ENCODE measurements at places on chromosomes 13 and 19.

DNA sequence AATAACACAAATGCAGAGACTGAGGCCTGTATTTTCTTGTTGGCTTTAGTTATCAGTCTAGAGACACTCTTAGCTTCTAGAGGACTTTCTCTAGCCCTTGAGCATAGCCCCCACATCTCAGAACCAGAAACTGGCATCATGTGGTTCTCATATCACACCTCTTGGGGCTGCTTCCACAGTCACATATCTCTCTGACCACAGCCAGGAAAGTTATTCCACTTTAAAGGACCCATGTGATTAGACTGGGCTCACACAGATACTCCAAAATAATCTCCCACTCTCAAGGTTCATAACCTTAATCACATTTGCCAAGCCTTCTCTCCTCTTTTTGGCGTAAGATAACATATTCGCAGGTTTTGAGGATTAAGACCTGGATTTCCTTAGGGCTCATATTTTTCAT lies 846.9 kb upstream of the MIR17HG start:
- no peak for DNase-seq

- no peak for DNase-seq
Measured at GRCh38 chr19:56083668-56084067, 37.4 kb downstream of the ZNF787 start.

DNA sequence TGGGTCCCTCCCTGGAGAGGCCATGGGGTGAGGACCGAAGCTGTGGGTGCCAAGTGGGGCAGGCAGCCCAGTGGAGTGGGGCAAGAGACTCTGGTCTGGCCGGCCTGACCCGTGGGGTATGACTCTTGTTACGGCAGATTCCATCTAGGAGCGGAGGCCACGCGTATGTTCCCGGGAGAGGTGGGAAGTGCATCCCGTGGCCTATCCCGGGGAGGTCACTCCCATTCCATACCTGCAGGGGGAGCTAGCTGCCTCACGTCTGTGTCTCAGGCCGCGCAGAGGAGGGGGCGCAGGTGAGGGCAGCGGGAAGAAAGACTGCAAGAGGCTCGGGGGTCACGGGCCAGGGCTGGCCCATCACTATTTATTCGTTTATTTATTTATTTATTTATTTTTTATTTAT lies 4.9 kb downstream of the CSNK1G2 start:
- peak; percentile 34 for DNase-seq

DNA sequence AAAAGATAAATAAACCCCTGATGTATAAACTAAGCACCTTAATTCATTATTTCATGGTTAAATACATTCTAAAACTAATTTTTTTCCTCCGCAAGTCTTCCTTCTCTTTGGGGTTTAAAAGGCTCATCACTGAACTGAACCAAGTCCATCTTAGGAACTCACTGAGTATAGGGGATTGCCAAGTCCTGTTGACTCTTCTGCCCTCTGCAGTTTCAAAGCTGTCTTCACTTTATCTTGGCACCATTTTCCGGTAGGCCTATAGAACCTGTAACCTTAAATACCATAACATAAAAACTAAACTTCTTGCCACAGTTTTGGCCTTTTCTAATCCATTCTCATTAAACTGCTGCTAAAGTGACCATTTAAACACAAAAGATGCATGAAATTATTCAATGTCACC lies 66.5 kb upstream of the USPL1 start:
- DNase-seq: no peak

DNA sequence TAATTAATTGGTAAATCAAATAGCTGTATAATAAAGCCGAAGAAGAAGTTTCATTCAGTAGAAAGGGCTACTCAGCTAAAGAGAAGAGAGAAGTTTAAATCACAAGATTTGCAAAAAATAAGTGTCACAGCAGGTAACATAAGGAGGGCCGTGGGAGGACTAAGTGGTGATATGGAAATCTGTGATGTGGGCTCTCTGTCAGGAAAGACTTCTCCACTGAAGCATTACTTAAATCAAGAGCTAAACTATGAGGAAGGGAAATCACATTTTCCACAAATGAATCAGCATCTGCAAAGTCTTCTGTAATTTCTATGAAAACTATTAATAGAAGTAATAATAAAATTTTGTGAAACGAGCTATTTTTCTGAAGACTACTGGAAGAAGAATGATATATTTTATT lies 153.8 kb downstream of the PCDH9 start:
- DNase-seq: no peak

DNA sequence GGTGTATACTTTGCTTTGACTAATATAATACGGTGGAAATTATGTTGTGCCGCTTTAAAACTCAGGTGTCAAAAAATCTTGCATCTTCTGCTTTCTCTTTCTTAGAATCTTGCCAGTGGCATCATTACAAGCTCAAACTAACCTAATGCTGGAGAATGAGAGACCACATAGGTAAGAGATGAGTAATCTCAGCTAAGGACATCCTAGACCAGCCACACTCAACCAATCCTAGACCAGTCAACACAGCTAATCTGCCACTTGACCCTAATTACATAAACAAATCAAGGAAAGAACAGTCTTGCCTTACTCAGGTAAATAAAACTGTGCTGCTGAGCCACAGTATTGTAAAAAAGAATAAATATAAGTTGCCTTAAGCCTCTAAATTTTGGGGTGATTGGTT lies 1323.9 kb upstream of the SPRY2 start:
- no peak for DNase-seq

GRCh38 chr13:54845351-54845965 lies 1816.8 kb downstream of the OLFM4 start:
- DNase-seq: no peak

DNA sequence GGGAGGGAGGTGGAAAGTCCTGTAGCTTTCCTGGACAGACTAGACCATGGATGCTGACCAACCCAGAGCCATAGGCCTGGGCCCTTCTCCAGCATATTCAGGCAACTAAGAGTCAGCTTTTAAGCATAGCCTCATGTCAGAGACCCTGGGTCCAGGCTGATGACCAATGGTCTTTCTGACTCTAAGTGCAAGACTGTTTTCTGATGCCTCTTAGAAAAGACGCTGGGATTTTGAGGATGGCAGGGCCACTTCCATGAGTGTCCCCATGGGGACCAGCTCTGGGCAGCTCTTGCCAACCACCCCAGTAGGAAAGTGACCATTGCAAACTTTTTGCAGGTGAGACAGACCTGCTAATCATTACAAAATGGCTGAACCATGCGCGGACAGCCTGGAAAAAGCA lies 135.6 kb upstream of the KL start:
- no peak for DNase-seq

- DNase-seq: no peak
Measured at GRCh38 chr19:29285187-29285687, 72.3 kb upstream of the UQCRFS1 start.

GRCh38 chr19:8609279-8610040 lies 1.1 kb downstream of the ADAMTS10 start:
- no peak for DNase-seq

GRCh38 chr13:44224450-44225149 lies 149.0 kb upstream of the SERP2 start:
- DNase-seq: no peak

DNA sequence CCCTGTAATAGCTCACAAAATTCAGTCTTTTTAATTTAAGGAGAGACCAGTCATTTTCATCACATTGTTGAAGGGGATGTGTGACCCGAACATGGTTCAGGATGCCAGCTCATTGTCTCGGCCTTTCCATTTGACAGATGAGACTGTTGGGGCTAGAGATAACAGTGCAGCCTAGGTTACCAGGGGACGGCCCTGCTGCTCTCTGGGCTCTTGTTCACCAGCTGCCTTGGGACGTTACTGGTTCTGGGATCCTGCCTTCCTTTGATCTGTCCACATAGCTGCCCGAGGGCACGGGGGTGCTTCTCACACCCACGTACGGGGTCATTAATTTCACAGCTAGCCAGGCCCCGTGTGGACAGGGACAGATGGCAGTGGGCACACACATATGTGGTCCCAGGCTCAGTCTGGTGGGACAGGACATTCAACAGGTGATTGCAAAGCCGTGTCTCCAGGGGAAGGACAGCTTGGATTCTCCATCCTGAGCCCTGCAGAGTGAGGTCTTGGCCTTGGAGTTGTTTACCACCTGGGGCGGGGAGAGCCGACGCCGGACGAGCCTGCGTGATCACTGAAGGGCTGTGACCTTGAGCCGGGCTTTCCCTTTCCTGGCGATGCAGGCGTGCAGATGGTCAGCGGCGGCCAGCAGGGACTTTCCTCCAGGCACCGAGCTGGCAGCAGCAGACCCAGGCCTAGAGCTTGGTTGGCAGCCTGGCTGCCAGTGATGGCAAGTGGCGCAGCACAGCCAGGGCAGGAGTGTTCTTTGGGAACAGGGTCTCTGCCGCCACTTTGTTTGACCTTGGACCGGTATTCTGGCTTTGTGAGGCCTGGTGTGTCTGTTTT lies 26.7 kb upstream of the NPAS1 start:
- DNase-seq: no peak

- no peak for DNase-seq
Measured at GRCh38 chr19:16749326-16749725, 29.7 kb downstream of the NWD1 start.

DNA sequence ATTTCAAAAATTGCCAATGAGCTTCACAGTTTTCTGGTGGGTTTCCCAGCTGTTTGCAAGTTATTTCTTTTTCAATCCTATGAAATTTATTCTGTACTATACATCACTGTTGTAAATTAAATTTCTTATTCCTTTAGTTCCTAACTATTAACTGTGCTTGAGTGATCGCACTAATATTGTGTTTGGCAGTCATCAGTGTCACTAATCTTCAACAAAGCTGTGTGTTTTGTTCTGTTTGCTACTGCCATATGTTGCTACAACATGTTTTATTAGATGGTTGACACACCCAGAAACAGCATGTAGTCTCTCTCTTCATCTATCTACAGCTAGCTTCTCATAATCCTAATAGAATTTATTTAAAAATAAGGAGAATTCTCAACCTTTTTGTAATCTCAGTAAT lies 453.6 kb upstream of the PRR20A start:
- DNase-seq: no peak

- DNase-seq: no peak
Measured at GRCh38 chr13:81171065-81171647, 830.2 kb upstream of the SPRY2 start.

DNA sequence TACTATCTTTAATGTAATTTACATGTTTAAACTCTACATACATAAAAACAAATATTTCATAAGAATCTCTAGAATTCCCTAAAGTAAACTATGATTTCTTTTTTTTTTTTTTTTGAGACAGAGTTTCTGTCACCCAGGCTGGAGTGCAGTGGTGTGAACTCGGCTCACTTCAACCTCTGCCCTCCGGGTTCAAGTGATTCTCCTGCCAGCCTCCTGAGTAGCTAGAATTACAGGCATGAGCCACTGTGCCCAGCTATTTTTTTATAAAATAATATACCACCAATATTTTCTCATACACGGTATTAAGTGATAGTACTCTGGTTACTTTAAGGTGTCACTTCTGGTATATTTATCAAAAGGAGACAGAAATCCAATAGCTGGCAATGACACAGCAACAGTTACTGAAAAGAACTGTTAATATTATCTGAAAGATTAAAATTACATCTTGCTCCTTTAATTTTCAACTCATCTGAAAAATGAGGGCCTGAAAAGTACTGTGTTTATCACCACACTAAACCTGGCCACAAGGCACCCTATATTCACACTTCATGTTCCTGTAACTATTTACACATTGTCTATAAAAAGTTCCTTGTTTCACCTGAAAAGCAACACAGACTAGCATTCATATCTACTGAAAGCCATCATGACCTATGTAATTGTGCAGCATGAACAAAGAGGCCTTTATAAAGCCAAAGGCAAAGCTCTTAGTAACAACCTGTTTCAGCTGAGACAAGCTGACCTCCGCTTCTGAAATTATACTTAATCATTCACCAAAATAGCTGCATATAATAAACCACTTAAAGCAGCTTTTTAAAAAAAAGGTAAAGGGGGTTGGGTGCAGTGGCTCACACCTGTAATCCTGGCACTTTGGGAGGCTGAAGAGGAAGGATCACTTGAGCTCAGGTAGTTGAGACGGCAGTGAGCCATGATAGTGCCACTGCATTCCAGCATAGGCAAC lies 106.1 kb downstream of the SLC25A15 start:
- DNase-seq: no peak

- DNase-seq: peak; percentile 59
Measured at GRCh38 chr19:1250437-1251260, 2.3 kb downstream of the MIDN start.

GRCh38 chr13:38042771-38043170 lies 173.2 kb upstream of the TRPC4 start:
- DNase-seq: no peak

DNA sequence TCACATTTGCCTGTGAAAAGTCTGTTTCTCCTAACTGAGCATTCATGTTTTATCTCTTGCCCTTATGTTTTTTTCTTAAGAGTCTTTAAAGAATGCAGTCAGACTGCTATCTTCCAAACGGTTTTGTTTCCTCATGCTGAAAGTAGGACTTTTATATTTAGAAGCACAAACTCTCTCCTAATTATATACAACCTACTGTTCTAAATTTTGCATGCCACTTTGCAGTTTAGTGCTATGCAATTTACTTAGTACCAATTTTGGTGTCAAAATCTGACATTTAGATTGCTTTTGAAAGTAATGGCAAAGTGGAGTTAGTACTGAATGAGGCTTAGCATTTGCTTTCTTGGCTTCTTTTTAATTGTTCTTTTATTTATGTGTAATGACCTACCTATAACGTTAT lies 55.1 kb upstream of the PCDH20 start:
- DNase-seq: no peak

DNA sequence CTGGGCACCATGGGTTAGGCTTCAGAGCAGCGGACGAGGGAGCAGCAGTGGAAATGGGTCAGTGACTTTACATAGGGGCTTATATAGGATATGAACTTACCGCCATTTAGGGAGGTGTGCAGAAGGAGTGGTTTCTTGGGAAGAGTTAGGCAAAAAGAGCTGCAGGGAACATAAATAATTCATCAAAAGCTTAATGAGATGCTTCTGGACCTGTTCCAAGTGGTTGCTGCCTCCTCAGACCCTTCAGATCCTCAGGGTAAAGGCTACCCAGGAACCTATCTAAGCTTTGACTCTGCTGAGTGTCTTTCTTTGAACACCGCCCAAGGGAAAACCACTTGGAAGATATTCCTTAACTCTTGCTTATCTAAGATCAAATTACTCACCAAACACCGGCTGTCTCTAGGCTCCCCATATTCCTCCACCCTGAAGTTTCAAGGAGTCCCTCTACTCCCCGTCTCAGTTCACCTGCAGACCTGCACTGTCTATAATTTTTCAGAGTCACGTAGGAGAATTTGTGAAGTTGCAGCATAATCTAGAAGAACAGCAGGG lies at the start of gene IGFL4:
TSS of gene IGFL4 (minus strand) at position 51 of the 549 bp plus-strand sequence. CDS start at position 11, 40 bp downstream.
- no peak for DNase-seq

GRCh38 chr13:106561551-106562170 lies 6.3 kb downstream of the ARGLU1 start:
- DNase-seq: no peak

Measured in T-helper 2 cell (primary cell).